ENCODE measurements at places on chromosomes 11 and 22. TPM values are rescaled to one million over a fixed set of nuclear protein-coding genes. Genes with fewer than 3 reads are reported as not detected.

The OR52I1 gene
- not detected for total RNA-seq

The NAALAD2 gene
- 1.8 TPM for total RNA-seq

The ROBO3 gene
- total RNA-seq: 11.8 TPM

The MAPK8IP2 gene
- total RNA-seq: 5.7 TPM

The OR8G5 gene
- not detected for total RNA-seq

The ANO9 gene
- total RNA-seq: 12.3 TPM

The CD44 gene
- total RNA-seq: 5.2 TPM

All from H9 (cell line).